Fibroblast of villous mesenchyme (primary cell): ENCODE measurements at places on chromosomes 11 and 22. TPM values are rescaled to one million over a fixed set of nuclear protein-coding genes. Genes with fewer than 3 reads are reported as not detected.
A peak's percentile ranks its signal among the peaks of the same experiment; 100 is the strongest.

BCO2 gene
- total RNA-seq, result 0.97 and 3.0 TPM in 2 replicates

- DNase-seq, result no peak
These were observed 121.9 kb downstream of the PKNOX2 start for GRCh38 chr11:125286486-125286885.

PIK3C2A gene
- total RNA-seq, result 63.1 and 73.4 TPM in 2 replicates

DNA sequence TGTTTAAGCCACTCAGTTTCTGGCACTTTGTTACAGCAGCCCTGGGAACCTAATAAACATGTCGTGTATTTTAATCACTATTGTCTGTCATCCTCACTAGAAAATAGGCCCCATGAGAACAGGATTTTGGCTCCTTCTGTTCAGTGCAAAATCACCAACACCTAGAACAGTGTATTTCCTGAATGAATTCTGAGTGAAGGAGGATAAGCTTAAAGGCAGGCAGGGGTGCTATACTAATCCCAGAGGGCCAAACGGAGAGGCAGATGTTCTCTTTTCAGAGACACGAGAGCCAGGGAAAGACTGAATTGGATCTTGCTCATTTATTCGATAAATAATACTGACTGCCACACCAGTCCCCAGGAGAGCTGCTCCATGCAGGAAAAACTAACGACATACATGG, 10.4 kb downstream of the SMCO4 start:
- no peak for DNase-seq

MFRP gene
- under 0.01 TPM in 1 of 2 replicates, not detected in the other for total RNA-seq

DNA sequence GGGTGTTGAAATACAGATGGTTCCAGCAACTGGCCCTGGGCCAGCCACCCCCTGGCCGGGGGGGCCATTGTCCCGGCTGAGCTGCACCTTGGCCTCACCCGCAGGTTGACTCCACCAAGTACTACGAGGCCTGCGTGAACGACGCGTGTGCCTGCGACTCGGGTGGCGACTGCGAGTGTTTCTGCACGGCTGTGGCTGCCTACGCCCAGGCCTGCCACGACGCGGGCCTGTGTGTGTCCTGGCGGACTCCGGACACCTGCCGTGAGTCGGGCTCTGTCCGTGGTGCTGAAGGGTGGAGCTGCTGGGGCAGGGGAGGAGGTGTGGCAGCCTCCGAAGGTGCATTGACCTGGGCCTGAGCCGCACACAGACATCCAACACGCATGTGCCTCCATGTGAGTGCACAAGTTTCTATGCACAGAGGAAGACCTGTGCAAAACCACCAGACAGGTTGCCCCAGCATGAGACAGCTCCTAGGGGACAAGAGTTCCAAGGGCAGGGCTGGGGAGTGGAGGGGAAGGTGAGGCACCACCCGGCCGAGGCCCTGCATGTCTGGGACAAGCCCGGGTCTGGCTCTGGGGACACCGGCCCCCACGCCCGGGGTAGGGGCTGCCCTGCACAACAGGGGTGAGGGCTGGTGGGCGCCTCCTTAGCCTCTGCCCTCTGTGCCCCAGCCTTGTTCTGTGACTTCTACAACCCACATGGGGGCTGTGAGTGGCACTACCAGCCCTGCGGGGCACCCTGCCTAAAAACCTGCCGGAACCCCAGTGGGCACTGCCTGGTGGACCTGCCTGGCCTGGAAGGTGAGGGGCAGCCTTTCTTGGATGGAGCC, 16.1 kb downstream of the MUC5B start:
- no peak for DNase-seq

- DNase-seq, result no peak
These were observed 3.2 kb downstream of the OSBPL5 start for GRCh38 chr11:3161720-3162409.

CCDC188 gene
- total RNA-seq, result 0.43 and 0.97 TPM in 2 replicates

TRAF6 gene
- total RNA-seq, result 9.0 and 13.4 TPM in 2 replicates

- DNase-seq, result no peak
These were observed 4.9 kb downstream of the GNG3 start for GRCh38 chr11:62712276-62712812.

- DNase-seq, result no peak
These were observed 60.5 kb downstream of the COMMD9 start for GRCh38 chr11:36228689-36229088.

LRRC10B gene
- not detected in 2 replicates for total RNA-seq

DNA sequence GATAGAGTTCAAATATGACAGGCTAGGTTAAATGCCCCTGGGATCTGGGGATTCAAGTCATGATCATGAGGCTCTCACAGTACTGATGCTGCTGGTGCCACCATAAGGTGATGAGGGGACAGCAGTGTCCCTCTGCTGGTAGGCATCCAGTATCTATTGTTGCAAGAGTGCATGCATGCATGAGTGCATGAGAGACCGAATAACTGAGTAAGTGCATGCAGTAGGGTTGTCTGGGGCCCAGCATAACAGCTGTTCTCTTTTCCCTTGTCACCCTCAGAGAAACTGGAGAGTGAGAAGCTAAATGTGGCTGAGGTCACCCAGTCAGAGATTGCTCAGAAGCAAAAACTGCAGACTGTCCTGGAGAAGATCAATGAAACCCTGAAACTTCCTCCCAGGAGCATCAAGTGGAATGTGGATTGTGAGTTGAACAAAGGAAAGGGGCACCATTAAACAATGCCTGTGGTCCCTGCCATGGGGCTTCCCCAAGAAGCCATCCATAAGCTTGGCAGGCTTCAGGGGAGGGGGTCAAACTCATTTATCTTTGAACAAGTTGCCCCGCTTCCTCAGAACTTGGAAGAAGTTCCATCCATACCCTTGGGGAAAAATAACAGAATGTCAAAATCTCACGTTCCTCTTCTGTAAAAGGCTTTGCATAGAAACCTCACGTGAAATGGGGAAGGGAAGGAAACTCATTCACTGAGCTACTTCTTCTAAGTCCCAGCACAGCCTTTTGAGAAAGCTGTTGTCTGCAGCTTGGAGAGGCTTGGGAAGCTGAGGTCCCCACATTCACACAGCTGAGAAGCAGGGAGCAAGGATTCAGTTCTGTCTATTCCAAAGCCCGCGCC, 119.0 kb downstream of the PARVA start:
- no peak for DNase-seq

TRPC6 gene
- total RNA-seq, result 26.4 and 35.8 TPM in 2 replicates

CHADL gene
- total RNA-seq, result 0.43 and 0.64 TPM in 2 replicates

RNF121 gene
- total RNA-seq, result 24.5 and 27.2 TPM in 2 replicates

GRCh38 chr11:117720061-117720511, 76.9 kb downstream of the DSCAML1 start:
- no peak for DNase-seq

- no peak for DNase-seq
These were observed 4.2 kb downstream of the C11orf91 start for GRCh38 chr11:33696411-33696810.

SLC22A25 gene
- total RNA-seq, result not detected in 2 replicates

- DNase-seq, result no peak
These were observed 110.2 kb downstream of the ST3GAL4 start for GRCh38 chr11:126465573-126466188.

- DNase-seq, result peak; percentile 67
These were observed 111.2 kb downstream of the MRTFA start for GRCh38 chr22:40525250-40525884.

NPAS4 gene
- 0.32 TPM in 1 of 2 replicates, not detected in the other for total RNA-seq

CCDC116 gene
- total RNA-seq, result 0.32 and 0.43 TPM in 2 replicates

GRCh38 chr22:43550024-43550620, 138.3 kb downstream of the MPPED1 start:
- no peak for DNase-seq

DNA sequence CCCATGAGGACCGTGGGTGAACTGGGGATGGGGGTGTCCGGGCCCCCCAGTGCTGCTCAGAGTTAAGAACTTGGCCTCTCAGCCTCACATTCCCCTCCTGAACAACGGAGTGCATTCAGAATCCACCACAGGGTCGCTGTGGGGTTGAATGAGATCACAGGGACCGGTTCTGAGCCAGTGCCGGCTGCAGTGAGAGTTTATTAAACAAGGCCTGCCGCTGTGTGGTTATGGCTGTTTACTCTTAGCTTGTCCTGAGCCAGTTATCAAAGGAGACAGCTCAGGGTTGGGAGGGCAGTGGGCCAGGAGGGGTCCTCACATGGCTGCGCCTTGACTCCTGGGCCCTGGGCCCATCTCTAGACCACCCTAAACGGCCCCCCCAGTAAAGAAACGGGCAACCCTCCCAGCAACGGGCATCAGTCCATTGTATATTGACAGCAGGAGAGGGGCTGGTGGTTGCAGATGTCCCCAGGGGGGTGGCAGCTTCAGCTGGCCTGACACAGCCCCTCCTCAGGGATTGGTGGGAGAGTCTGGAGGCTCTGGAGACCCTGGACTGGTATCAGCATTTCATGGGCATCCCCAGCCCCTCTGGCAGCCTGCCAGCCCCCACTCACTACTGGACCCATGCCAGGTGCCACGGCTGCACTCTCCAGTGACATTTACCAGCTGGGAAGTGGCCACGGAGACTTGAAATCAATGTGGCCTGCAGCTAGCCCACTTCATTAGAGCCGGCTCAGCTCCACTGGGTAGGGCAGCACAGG, 15.1 kb upstream of the CABP7 start:
- peak; percentile 40 for DNase-seq

DNA sequence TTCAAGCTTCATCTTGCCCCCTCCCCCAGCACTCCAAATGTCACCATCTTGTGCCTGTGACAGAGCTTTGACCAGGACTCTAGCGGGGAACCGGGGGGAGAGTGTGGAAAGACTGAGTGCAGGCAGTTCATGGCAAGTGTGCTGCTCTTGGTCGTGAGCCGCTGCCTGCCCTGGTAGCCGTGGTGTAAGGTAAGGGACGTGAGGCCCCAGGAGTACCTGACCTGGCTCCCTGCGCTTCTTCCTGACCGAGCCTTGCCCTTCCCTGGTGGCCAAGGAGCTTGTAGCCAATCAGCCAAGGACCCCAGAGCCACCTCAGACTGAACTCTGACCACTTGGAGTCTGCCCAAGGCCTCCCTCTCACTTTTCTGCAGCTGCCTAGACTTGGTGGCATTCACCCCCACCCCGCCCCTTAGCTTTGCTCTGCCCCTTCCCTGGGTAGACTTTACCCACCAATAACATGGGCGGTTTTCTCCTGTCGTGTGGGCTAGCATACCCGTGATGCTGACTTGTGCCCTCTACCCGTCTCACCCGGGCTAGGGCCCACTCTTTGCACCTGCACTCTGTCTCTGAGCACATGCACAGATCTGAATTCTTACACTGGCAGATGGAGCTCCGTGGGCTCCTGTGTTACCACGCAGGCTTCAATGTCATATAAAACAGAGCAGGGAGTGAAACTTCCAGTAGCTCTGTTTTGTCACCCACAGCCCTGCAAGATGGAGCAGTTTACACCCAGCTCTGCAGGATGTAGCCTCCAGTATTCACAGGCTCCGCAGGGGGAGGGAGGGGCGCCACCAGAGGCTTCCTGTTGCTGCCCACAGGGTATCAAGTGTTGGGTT, 1.5 kb downstream of the DGKZ start:
- DNase-seq, result no peak

DNA sequence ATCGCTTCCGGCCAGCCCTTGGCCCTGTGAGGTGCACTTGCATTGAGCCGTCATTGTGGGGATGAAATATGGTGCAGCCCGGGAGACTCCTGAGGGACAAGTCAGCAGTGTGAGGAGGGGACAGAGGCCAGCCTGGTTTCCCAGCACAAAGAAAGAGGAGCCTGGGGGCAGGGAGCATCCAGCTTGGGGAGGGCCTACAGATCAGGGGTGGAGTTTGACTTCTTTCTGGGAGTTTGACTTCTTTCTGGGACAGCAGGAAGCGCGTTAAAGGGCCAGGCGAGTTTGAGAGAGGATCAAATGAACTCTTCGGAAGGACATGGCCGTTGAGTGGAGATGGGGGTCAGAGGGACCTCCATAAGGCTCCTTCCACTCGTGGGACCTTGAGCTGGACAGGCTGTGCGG, 91.9 kb downstream of the LRRC32 start:
- DNase-seq, result peak; percentile 73

OR5A1 gene
- total RNA-seq, result not detected in 2 replicates

SHISA8 gene
- not detected in 2 replicates for total RNA-seq

BATF2 gene
- 0.86 and 1.3 TPM in 2 replicates for total RNA-seq

MN1 gene
- total RNA-seq, result 0.86 and 3.9 TPM in 2 replicates

- no peak for DNase-seq
These were observed at the start of gene SH3BP1 for GRCh38 chr22:37639070-37639760. TSS of gene SH3BP1 (plus strand) at chr22:37639669. CDS start at chr22:37639788, 119 bp downstream.

- no peak for DNase-seq
These were observed 438.9 kb downstream of the TBC1D22A start for GRCh38 chr22:47201186-47201995.

- DNase-seq, result no peak
These were observed 28.7 kb downstream of the MIF start for GRCh38 chr22:23922921-23923320.

DNA sequence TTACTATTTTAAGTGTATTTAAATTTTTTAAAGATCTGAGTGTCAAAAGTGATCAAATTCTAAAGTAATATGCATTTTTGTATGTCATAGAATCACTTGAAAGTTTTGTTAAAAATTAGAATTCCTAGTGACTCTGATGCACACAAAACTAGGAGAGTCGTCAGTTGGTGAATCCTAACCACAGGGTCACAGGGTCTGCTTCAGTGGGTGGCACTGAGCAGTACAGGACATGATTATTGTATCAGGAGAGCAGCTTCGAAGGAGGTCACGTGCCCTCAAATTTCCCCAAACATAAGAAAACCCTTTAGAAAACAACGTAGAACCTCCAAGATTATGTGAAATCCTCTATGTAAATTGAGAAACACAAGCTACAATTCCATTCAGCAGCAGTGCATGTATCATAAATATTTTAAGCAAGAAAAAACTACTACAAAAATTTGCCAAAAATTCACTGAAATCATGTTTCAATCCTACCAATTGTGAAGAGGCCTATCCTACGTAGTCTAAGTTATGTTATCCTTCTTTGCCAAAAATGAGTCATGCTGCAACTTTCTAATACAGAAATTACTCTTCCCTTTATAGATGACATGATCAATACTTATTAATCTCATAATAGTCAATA, 323.6 kb downstream of the AASDHPPT start:
- DNase-seq, result no peak

GRCh38 chr22:46993633-46994032, 231.2 kb downstream of the TBC1D22A start:
- no peak for DNase-seq

DNA sequence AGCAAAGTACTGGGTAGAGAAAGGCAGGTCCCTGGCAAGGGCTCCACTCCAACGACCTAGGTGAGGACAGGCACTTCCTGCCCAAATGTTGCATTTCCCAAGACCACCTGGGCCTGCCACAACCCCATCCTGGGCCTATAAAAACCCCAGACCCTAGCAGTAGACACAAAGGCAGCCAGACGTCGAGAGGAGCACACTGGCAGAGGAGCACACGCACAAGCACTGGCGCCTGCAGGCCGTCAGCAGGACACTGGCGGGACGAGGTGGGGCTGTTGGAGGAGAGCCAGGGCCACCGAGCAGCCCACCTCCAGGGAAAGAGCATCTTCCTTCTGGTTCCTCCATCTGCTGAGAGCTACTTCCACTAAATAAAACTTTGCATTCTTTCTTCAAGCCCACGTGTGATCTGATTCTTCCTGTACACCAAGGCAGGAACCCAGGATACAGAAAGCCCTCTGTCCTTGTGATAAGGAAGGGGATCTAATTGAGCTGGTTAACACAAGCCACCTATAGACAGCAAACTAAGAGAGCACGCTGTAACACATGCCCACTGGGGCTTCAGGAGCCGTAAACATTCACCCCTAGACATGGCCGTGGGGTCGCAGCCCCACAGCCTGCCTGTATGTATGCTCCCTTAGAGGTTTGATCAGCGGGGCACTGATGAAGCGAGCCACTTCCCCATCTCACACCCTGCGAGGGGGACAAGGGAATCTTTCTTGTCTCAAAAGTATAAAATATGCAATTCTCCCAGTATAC, 89.7 kb upstream of the MTMR2 start:
- no peak for DNase-seq

LAYN gene
- 41.9 and 66.5 TPM in 2 replicates for total RNA-seq
